ENCODE measurements at places on chromosomes 3 and 15.

DNA sequence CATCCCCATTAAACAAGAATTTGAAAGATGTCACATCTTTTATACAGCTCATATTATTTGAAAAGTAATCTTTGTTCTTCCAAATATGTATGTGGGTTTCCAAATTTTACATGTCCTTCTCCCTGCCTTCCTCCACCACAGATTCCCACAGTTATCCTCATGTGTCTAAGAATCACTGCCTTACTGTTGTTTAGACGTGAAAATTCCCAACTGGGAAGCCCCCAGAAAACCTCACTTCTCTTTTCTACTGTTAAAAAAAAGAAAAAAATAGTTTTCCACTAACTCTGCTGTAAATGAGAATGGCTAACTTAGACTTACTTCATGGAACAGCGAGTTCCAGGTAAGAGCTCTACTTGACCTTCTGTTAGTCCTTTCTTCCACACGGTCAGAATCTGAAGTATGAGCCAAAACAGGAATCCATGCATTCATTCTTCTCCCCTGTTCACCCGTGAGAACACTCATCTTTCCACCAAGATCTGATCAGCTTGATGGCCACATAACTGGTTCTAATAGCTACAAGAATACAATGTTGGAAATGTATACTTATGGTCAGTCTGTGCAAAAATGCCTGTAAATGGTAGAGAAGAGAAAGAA lies 17.9 kb upstream of the CSTA start:
- DNase-seq: no peak

GRCh38 chr15:44722011-44722410 lies 10.7 kb downstream of the B2M start:
- DNase-seq: no peak

- peak; percentile 62 for DNase-seq
Observed at GRCh38 chr15:63414474-63415120, 33.0 kb upstream of the CA12 start.

- no peak for DNase-seq
Observed at GRCh38 chr3:175150812-175151401, 291.8 kb downstream of the NAALADL2 start.

DNA sequence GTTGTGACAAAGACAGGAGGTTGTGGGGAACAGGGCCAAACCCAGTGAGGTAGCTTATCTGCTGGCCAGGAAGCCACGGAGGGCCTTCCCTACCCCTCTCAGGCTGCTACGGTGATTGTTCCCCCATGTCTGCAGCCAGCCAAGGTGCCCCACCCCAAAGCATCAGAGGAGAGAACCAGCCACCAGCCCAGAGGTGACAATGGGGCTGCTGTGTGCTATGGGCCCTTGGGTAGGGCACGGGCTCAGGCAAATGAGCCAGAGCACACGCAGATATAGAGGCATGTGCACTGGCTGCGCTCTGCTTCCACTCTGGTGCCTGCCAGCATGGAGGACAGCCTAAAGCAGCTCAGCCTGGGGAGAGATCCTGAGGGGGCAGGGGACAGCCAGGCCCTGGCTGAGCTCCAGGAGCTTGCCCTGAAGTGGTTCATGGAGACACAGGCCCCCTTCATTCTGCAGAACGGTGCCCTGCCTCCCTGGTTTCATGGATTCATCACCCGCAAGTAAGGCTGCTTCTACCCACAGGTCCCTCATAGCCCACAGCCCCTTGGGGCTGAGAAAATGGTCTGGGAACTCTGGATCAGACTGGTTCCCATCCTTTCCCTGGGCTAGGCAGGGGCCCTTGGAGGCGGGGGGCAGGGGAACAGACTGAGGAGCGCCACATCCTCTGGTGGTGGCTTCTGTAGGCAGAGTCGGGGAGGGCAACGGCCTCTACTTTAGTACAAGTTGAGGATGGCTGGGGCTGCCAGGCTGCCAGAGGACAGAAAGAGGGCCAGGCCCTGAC lies at the start of gene SH2D7:
Gene SH2D7 (plus strand): TSS at position 301 of the 781 bp plus-strand sequence. CDS start 24 bp downstream, at position 325.
- no peak for DNase-seq

GRCh38 chr3:72255791-72256559 lies 471.0 kb upstream of the PROK2 start:
- no peak for DNase-seq

- no peak for DNase-seq
Observed at GRCh38 chr15:49506341-49506740, 83.3 kb downstream of the FGF7 start.

- DNase-seq: no peak
Observed at GRCh38 chr3:98115717-98116116, 14.8 kb upstream of the OR5H1 start.

DNA sequence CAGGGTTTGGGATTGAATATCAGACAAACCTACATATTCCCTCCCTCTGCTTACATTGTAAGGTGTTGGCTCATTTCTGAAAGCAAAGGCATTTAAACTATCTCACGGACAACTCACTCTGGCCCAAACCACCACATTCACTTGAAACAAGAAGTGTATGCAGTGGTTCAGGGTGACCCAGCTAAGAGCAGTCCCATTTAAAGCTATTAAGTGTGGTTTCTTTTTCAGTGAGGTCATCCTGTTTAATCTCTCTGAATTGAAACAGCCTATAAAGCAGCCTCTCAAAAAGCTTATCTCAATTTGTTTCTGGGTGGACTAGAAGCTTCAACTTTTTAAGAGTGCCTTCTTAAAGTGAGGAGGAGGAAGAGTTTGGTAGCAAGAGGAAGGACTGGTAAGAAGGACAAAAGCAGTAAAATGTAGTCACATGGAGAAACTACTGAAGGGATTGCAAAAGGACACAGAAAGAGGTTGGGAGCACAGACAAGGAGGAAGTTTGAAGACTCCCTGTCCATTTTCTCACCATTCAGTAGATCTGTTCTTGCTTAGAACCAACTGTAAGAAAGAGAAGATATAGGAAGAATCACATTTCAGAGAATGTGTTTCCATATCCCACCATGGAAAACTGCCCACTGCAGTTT lies 151.6 kb downstream of the TMCO5A start:
- DNase-seq: no peak

GRCh38 chr15:88385078-88385700 lies 82.0 kb downstream of the MRPL46 start:
- no peak for DNase-seq

DNA sequence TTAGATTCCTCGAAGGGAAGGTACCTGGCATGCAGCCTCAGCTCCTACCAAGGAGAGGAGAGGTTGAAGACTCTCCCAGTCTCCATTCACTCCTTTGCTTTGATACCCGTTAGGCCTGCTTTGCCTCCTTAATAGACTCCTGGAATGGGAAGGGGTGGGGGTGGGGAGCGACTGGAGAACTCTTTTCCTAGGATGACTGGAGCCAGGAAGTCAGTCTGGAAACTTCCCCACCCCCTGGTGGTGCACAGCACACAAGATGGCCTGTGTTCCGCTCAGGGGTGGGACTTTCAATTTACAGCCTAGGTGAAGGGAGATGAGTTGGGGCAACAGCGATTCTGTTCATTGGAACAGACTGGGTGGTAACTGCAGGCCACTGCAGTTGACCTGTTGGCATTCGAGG lies 21.4 kb upstream of the CELF6 start:
- DNase-seq: no peak

DNA sequence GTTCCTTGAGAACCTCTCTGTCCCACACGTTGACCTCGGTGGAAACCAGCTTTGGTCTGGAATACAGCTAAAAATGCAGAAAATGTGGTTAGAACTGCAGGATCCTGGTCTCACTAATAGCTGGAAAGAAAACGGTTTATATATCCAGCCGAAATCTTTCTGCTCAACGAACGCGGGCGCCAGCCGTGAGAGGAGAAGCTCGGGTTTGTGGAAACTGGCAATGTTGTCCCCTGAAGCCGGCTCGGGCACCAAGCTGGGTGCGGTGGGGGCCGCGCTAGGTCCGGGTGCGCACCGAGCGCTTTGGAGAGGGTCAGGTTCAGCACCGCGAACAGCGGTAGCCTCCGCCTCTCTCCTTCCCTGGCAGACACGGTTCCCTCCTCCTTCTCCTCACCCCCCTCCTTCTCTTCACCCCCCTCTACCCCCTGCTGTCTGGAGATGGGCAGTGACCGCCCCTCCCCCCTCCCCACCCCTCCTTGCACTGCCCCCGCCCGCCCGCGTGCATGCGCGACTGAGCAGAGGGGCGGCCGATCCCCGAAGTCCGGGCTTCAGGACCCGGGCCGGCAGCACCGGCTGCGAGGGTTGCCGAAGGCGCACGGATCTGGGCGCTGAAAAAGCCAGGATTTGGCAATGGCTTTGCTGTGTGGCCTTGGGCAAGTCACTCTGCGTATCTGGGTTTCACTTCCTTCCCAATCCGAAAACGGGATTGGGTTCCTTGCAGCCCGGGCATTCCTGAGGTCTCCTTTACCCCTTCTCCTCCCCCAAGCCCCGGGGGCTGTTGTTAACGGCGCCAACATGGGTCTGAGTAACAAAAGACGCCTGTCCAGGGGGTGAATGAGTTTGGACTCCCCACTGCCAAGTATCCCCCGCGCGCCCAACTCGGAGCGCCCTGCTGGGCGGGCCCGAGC lies at the start of gene SKOR1:
Gene SKOR1 (plus strand): TSS at position 534 of the 905 bp plus-strand sequence. CDS start 94 bp downstream, at position 628.
- DNase-seq: peak; percentile 63

DNA sequence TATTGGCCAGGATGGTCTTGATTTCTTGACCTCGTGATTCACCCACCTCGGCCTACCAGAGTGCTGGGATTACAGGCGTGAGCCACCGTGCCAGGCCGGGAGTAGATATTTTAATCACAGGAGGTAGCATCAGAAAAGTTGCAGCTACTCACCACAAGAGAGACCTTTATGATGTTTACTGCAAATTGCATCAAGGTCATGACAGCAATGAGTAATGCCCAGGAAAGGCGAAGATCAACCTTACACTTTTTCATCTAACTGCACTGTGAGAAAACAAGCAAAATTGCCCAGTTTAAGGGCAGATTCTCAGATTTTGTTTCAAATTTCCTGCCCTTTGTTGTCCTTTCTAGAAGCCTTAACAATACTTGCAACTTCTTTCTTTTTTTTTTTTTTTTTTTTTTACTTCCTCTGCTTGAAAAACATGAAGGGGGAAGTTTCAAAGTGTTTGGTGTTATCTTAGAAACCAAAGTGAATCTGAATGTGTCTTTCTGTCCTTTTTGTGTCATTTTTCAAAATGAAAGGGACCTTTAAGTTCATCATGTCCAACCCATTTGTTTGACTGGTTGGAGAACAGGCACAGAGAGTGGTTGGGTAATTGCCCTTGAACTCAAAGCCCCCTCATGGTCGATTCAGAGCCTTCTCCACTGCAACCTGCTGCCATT lies 25.0 kb downstream of the TGFBR2 start:
- DNase-seq: peak; percentile 79

- peak; percentile 13 for DNase-seq
Observed at GRCh38 chr15:63417721-63418120, 36.1 kb upstream of the CA12 start.

- no peak for DNase-seq
Observed at GRCh38 chr3:112632596-112632995, 8.3 kb downstream of the CCDC80 start.

GRCh38 chr15:82715003-82715402 lies 5.3 kb upstream of the AP3B2 start:
- DNase-seq: no peak
